Gastrocnemius medialis (tissue), 4 donors: ENCODE measurements at places on chromosomes 13 and 19.

- peaks cover 20% of the 10 kb centered on the region for H3K27me3 ChIP-seq
- H3K27ac ChIP-seq, result peak overlapping the region; percentile 72
- no peak for DNase-seq
- peaks cover 8% of the 10 kb centered on the region for H3K4me1 ChIP-seq
Measured at GRCh38 chr19:3607303-3608078, 816 bp upstream of the TBXA2R start.

DNA sequence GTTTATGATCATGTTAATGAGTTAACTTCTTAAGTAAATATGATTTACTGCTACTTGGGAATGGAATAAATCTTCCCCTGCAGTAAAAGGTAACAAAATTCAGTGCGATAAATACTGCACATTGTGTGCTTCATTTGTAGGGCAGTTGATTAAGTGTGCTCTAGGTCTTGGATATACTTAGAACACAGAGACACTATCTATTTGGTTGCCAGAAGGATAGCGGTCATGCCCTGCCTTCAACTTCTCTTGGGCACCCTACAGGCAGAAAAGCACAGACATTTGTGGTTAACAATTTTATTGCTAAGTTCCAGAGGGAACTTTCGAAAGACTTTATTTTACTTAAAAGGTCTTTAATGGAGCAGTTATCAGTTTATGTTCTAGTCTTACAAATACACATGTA lies 605.8 kb downstream of the PCDH9 start:
- H3K4me3 ChIP-seq, result no peak overlapping the region
- DNase-seq, result no peak
- no peak overlapping the region for H3K27ac ChIP-seq
- no peaks in the 10 kb centered on the region for H3K36me3 ChIP-seq

DNA sequence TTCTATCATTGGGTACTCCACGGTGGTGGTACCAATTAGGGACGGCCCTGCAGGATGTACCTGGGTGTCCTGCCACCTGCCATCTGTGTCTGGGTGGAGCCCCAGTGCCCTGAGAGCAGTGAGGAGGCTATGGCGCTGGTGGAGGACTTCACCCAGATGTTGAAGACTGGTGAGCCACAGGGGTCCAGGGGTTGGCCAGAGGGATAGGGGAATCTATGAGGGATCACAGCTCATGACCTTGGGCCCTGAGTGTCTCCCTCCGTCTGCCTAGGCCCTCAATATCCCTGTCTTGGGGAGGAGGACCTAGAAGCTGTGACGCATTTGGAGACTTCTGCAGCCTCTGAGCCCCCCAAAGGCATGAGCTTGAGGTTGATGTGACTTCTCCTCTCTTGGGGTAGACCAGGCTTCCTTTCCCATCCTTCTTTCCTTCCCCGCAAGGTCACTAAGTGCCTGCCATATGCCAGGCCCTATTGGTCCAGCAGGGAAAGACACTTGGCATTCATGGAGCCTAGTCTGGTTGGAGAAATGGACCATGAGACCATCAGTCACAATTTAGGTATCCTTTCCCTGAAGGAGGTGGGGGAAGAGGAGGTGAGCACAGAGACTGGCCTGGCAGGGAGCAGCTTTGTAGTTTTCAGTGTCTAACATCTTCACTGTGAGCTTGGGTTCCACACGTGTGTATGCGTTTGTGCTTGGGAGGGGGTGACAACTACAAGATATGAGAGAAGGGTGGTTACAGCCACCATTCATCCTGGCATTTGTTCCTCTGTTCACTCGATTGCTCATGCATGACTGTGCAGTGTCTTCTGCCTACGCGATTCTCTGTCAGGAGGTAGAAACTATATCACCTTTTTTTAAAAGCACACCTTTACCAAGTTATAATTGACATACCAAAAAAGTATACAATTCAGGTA lies 5.1 kb upstream of the MZF1 start:
- no peaks in the 10 kb centered on the region for H3K27me3 ChIP-seq
- DNase-seq, result no peak
- peaks cover 12% of the 10 kb centered on the region for H3K4me1 ChIP-seq
- H3K4me3 ChIP-seq, result no peak overlapping the region
- H3K27ac ChIP-seq, result no peak overlapping the region

- H3K4me3 ChIP-seq, result no peak overlapping the region
- no peaks in the 10 kb centered on the region for H3K4me1 ChIP-seq
- H3K27me3 ChIP-seq, result no peaks in the 10 kb centered on the region
- H3K36me3 ChIP-seq, result no peaks in the 10 kb centered on the region
- H3K27ac ChIP-seq, result no peak overlapping the region
Measured at GRCh38 chr13:24022568-24022967, 125.3 kb upstream of the C1QTNF9B start.

DNA sequence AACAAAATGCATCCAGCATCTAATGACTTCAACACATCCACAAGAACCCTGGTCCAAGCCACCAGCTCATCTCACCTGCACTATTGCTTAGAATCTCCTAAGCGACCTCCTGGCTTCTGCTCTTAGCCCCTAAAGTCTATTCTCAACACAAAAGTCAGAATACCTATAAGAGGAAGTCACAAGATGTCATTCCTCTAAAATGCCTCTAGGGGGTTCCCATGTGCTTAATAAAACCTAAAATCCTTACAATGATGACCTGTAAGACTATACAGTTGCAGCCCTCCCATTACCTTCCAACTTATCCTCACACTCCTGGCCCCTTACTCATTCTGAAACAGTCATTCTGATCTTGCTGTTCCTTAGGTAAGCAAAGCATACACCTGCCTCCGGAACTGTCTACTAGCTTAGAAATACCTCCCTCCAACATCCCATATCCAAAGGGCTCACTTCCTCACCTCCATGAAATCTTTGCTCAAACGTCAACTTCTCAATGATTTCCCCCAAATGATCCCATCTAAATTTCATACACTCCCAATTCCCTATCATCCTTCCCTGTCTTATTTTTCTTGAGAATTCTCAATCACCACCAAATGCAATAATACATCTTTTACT lies 10.0 kb downstream of the ATP7B start:
- H3K4me1 ChIP-seq, result peaks cover 32% of the 10 kb centered on the region
- no peak overlapping the region for H3K27ac ChIP-seq
- no peaks in the 10 kb centered on the region for H3K27me3 ChIP-seq
- no peaks in the 10 kb centered on the region for H3K36me3 ChIP-seq
- H3K4me3 ChIP-seq, result no peak overlapping the region
